Common myeloid progenitor, CD34-positive (primary cell): ENCODE measurements at places on chromosomes 7 and 10.

DNA sequence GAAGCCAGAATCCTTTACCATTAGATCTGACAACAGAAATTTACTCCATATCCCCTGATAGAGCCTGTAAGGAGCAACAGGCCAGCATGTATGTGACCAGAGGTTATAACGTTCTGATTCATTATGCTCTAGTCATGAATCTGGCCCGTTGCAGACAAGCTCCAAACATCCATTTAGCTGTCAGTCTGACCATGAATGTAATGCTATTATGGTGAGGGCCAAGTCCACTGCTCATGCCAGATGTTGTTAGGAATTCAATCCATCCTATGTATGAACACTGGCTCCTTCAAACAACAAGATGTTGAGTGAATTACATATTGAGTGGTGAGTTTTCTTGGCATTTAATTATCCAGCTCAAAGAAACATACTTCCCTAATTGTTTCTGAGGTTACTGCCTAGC lies 610.1 kb upstream of the ANKRD30A start:
- DNase-seq = no peak

- DNase-seq = no peak
Observed at GRCh38 chr7:129821476-129821875, 131.3 kb downstream of the UBE2H start.

DNA sequence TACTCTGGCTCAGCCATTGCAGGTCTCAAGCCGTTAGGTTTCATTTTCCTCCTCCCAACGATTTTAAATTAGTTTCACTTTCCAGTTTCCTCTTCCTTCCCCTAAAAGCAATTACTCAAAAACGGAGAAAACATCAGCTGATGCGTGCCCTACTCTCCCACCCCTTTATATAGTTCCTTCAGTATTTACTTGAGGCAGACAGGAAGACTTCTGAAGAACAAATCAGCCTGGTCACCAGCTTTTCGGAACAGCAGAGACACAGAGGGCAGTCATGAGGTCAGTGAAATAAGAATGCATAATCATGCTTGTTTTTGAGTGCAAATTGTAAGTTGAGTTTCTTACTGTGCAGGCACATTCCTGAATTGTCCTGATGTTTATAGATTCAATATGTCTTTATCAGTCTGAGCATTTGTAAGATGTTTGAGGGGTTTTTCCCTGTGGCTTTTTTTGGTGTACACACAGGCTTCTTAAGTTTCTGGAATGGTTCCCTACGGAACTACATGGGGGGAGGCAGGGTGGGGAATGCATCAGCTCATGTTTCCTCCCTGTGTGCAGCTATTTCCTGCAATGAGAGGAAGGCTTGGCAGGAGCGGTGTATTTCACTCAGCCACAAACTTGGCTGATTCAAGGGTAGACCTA lies at the start of gene IFIT3:
Gene IFIT3, plus strand, starts transcription at position 195 of the 639 bp plus-strand sequence. Its CDS starts 77 bp downstream, at position 272.
- peak; percentile 85 for DNase-seq

DNA sequence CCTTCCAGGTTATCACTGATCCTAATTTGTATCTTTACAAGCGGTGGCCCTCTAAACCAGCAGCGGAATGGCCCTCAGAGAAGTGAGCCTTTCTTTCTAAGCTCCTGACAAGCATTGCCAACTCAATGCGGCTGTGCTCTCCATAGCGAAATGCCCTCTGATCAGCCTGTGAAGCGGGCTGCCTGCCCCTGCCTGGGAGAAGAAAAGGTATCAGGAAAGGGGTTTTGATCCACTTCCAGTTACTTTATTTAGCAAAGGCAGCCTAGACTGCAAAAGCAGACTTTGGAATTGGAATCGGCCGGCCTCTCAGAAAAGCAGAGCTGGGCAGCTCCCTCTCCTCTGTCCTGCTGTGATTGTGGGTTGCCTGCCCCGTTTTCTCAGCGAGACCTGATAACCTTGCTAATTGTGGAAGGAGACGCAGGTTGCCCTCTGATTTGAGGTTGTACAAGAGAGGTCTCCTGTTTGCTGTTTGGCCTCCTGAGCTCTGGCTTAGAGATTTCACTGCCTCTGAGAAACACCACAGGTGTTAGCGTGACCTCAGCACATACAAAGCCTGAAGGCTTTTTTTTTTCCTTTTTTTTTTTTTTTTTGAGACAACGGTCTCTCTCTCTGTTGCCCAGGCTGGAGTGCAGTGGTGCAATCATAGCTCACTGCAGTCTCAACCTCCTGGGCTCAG lies 53.9 kb upstream of the SH2B2 start:
- no peak for DNase-seq

GRCh38 chr10:117014835-117015234 lies 9.8 kb upstream of the SHTN1 start:
- DNase-seq = no peak

- no peak for DNase-seq
Observed at GRCh38 chr7:135899458-135900064, 77.6 kb downstream of the MTPN start.

- DNase-seq = no peak
Observed at GRCh38 chr10:86813101-86813500, 56.7 kb downstream of the BMPR1A start.

- DNase-seq = no peak
Observed at GRCh38 chr10:93947055-93947454, 46.7 kb upstream of the PLCE1 start.

GRCh38 chr7:96624954-96625353 lies 84.7 kb downstream of the SEM1 start:
- no peak for DNase-seq

- no peak for DNase-seq
Observed at GRCh38 chr7:22275661-22276060, 81.3 kb downstream of the RAPGEF5 start.

GRCh38 chr7:103809229-103809994 lies 180.0 kb downstream of the RELN start:
- DNase-seq = no peak

GRCh38 chr10:24971374-24971773 lies 19.0 kb upstream of the PRTFDC1 start:
- no peak for DNase-seq

GRCh38 chr10:111598433-111599059 lies 521.7 kb downstream of the ADRA2A start:
- DNase-seq = peak; percentile 73

GRCh38 chr7:94396596-94396995 lies 1.9 kb downstream of the COL1A2 start:
- DNase-seq = no peak

GRCh38 chr10:58153751-58154150 lies 113.9 kb downstream of the IPMK start:
- no peak for DNase-seq
